ENCODE measurements at places on chromosomes 11 and 22.

DNA sequence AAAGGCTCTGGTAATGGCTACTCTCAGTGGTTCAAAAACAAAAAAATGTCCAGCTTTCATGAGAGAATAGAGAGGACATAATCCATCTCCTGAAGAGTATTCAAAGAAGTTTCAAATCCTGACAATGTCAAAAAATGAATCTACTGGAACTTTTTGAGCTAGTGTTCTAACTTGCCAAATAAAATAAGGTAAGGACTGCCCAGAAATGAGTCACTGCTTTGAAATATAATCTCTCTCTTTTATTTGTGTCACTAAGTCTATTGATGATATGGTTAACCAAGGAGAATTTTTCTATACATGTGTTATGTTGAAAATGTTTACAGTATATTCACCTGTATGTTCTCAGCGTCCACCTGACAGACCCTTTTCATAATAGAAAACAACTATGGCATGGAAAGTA, 3.4 kb downstream of the GUCY1A2 start:
- H3K4me3 ChIP-seq = no peak overlapping the region
- H3K4me1 ChIP-seq = peaks cover 17% of the 10 kb centered on the region
- H3K36me3 ChIP-seq = no peaks in the 10 kb centered on the region
- no peak overlapping the region for H3K27ac ChIP-seq

DNA sequence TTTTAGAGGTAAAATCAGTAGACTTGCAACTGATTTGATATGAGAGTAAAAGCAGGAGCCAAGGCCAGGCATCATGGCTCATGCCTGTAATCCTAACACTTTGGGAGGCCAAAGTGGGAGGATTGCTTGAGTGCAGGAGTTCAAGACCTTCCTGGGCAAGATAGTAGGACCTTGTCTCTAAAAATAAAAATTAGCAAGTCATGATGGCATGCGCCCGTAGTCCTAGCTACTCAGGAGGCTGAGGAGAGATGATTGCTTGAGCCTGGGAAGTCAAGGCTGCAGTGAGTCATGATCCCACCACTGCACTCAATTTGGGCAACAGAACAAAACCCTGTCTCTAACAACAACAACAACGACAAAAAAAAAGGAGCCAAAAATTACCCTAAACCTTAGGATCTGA, 13.5 kb downstream of the SGSM3 start:
- peaks cover 6% of the 10 kb centered on the region for H3K4me1 ChIP-seq
- DNase-seq = no peak
- no peaks in the 10 kb centered on the region for H3K27me3 ChIP-seq

DNA sequence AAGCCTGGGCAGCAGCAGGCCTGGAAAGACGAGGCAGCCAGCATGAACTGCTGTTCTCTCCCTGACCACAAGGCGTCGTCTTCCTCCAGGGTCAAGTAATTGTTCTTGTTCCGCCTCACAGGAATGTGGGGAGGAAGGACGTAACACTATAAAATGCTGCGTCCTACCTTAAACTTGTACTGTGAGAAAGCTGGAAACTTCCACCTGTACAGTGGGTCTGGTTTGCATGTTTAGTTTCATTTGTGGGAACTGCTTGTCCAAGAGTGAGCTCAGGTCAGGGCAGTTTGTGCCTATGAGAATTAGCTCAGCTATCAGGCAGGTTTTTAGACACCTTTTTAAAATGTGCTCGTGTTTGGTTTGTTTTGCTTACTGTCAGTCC, 55.2 kb downstream of the PANX1 start:
- no peaks in the 10 kb centered on the region for H3K27me3 ChIP-seq
- DNase-seq = no peak
- peaks cover 14% of the 10 kb centered on the region for H3K36me3 ChIP-seq
- H3K27ac ChIP-seq = no peak overlapping the region
- H3K4me1 ChIP-seq = peaks cover 7% of the 10 kb centered on the region

DNA sequence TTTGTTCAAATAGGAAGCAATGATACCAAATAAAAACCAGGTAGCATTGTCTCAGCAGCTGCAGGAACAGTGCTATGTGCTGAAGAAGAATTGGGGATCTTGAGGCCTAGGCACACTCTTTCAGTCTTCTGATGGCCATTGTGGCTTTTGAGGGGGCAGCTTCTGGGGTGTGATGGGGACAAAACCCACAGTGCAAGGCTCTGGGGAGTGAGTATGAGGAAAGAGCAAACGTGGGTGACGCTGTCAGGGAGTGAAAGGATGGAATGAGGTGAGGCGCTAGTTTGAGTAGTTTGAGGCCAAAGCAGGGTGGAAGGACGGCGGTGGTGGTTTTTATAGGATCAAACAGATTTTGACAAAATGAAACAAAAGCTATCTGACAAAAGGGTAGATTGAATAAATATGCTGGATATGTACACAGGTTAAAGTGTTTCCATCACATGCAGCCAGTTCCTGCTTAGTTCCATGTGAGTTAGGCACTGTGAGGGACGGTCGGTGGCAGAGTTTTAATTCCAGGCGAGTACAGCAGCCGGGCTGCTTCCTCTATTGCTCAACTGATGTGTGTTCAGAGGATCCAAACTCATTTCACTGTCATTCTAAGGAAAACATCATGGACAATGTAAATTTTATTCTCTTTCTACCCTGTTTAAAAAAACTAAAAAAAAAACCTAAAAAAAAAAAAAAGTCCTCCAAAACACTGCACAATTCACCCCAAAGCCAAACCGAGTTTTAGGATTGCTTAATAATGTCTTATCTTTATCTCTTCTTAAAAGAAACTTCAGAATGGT, 18.9 kb downstream of the ADAMTS15 start:
- no peaks in the 10 kb centered on the region for H3K4me1 ChIP-seq
- H3K4me3 ChIP-seq = no peak overlapping the region
- DNase-seq = no peak
- no peak overlapping the region for H3K27ac ChIP-seq
- H3K27me3 ChIP-seq = no peaks in the 10 kb centered on the region

Measured in thoracic aorta (tissue), 2 donors.